ENCODE measurements at places on chromosomes 2 and 18. TPM values are rescaled to one million over a fixed set of nuclear protein-coding genes. Genes with fewer than 3 reads are reported as not detected.

DNA sequence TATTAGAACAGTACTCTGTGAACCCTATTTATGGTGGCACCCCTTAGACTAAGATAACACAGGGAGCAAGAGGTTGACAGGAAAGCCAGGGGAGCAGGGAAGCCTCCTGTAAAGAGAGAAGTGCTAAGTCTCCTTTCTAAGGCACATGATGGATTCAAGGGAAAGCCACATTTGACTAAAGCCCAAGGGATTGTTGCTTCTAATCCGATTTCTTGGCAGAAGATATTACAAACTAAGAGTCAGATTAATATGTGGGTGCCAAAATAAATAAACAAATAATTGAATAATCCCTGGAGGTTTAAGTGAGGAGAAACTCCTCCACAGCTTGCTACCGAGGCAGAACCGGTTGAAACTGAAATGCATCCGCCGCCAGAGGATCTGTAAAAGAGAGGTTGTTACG is 333.2 kb downstream of the SOX11 start:
- DNase-seq = no peak

Gene INSIG2
- total RNA-seq = 32.6 TPM

DNA sequence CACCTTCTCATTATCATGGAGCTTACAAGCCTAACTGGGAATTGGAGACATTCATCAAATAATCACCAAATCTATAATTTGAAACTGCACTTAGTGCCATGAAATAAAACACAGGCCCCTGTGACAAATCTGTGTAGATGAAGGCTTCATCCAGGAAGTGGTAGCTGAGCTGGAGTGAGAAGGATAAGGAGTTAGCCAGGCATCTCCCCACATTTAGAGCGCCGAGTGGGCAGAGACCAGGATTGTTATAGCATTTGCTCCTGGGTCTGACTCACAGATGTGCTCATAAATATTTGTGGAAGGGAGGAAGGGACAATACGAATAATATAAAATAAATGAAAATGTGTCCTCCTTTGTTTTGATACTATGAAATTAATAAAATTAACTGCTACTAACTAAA is 2.5 kb upstream of the MAT2A start:
- no peak for DNase-seq

DNA sequence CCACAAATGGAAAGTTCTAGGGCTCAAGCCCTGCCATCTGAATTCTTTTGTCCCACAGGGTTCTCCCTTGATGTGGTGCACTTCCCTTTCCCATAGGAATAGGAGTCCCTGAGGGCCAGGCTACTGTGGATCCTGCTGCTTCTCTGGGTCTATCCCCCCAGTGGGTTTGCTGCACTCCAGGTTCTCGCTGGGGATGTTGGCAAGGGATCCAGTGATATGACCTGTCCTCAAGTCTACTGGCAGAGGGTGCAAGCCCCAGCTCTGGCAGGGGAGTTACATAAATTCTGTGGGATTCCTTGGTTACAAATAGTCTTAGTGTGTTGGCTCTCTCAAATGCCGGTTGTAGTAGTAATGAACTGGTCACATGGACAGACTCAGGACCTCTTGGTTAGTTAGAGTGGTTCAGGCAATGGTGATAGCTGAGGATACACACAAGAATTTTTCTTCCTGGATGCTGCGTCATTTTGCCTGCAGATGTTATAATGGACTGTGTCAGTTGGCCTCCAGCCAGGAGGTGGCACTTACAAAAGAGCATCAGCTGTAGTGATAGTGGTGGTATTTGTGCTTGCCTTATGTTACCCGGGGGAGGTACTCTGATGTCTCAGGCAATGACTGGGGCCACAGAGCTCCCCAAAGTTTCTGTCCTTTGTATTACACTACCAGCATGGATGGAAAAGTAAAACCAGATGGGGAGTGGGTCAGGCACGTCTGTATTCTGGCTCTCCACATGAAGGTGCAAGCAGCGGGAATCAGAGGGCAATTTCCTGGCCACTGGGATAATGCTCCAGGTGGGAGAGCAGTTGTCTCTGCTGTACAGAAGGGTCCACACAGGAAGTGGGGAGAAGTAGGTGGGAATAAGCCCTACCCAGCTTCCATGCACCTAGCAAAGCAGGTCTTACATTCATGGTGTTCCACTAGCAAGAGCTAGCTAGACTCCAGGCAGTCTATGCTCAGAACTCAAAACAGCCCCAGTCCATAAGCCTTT is 267.9 kb downstream of the SOX11 start:
- no peak for DNase-seq

DNA sequence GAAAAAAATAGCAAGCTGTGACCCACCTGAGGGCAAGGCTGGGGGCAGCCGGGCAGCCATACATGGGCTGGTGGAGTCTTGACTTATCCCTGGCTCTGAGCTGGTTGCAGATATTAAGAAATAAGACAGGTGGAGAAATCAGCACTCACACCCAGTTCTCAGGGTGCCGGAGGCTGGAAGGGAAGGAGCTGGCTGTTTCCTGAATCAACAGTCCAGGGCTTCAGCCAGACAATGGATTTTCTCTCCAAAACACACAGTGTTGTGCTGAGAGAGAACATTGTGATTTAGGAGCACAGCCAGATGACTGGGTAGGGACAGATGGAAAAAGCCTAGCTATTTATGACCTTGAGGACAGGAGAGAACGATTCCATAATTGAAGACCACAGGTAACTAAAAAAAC is 208.8 kb downstream of the LDLRAD4 start:
- DNase-seq = no peak

DNA sequence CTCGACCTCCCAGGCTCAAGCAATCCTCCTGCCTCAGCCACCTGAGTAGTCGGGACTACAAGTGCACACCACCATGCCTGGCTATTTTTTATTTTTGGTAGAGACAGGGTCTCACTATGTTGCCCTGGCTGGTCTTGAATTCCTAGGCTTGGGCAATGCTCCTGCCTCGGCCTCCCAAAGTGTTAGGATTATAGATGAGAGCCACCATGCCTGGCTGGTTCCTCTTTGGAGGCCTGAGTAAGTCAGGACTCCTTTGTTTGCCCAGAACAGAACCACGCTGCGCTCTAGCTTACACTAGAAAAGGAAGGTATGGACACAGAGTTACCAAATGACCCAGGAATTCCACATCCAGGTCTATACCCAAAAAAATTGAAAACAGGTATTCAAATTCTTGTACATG is 135.9 kb upstream of the SLC1A4 start:
- DNase-seq = no peak

DNA sequence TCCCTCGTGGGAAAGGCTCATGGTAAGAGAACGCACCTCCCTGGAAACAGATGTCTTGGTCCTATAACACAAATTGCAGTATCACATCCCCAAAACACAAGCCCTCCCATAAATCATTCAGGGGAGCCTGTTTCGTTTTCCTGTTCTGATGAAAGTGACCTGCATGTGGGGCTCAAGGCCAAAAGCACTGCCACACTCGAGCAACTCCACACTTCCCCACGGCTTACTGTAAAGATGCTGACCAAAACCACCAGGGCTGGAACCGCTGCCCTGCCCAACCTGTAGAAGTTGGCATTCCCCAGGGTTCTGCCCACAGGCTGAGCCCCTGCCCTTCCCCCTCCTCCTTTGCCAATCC is 139.7 kb downstream of the BCL11A start:
- no peak for DNase-seq

GRCh38 chr2:219178377-219179175 is 501 bp downstream of the RETREG2 start:
- DNase-seq = peak; percentile 55

DNA sequence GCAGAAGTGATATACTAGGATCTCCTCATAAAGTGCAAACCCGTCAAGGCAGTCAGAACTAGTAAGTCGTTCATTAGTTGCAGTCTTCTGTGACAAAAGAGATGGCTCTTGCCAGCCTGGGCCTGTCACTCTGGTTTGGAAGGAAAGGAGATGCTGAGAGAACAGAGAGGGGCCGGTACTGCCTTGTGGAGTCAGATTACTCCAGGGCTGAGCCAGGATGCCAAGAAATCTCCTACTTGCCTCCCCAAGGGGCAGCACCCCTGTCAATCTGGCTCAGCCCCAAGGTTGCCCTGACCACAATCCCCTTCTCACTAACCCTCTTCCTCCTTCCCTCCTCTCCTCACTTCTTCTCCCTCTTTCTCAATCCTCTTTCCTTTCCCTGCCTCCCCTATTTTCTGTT is 62.9 kb upstream of the ASPRV1 start:
- no peak for DNase-seq

Gene DYSF
- total RNA-seq = 3.4 TPM

Gene PSMA8
- 1.2 TPM for total RNA-seq

DNA sequence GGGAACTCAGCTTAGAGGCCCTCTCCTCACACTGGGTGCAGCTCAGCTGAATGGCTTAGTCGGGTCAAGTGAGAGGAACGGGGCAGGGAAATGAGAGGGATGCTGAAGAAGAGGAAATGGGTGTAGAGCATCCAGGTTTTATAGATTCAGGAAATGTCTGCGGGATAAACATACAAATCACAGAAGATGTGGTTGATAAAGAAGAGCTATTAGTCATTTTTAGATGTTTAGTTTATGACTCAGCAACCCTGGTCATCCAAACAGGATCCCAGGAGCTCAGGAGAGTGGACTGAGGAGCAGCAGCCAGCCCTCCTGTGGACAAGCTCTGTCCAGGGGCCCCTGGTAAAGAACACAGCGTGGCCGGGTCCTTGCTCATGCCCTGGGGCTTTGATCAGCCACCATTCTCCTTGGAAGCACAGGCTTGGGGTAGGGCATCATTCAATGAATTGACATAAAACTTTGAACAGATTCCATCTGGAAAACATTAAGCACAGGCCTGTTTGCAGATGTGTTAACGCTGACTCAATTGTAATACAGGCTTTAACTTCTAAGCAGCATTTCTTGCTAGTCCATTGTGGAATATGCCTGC is 83.0 kb downstream of the NPAS2 start:
- DNase-seq = no peak

Gene DAPL1
- total RNA-seq = not detected

Gene TMEM127
- 31.8 TPM for total RNA-seq

GRCh38 chr2:181602017-181602416 is 54.9 kb downstream of the CERKL start:
- no peak for DNase-seq
